ENCODE measurements at places on chromosomes 16 and 17.
A peak's percentile ranks its signal among the peaks of the same experiment; 100 is the strongest.

- H3K27me3 ChIP-seq = no peaks in the 10 kb centered on the region
- no peak for DNase-seq
- no peaks in the 10 kb centered on the region for H3K36me3 ChIP-seq
- no peak overlapping the region for H3K27ac ChIP-seq
- no peak overlapping the region for H3K4me3 ChIP-seq
- H3K4me1 ChIP-seq = peaks cover 28% of the 10 kb centered on the region
These were observed 117.3 kb upstream of the RCVRN start for GRCh38 chr17:10022416-10022815.

DNA sequence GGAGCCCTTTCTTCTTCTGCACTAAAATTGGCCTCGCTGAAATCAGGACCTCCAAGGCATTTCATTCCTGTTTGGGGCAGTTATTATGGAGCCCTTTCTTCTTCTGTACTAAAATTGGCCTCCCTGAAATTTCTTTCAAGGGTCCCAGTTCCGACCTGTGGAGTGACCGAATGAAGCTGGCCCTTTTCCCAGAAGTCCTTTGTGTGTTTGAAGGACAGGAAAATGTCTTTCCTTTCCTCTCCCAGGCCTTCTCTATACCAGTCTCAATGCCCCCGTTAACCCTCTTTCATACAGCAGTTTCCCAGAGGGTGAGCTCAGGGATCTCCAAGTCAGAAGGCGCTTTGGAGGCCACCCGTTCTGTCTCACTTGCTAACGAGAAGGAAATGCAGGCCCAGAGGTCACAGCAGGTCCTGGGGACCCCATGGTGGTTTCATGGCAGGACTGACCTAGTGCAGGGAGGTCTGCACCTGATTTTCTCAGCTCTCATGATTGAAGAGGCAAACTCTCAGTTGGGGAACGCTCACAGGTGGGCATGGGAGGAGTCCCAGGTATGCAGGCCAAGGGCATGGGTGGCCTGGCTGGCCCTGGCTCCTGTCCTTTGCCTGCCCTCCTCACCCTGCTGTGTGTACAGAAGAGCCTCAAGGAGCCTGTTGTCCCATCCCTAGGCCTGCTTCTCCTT is 37.1 kb upstream of the DOC2B start:
- peaks cover 4% of the 10 kb centered on the region for H3K4me1 ChIP-seq
- H3K27ac ChIP-seq = no peak overlapping the region
- H3K4me3 ChIP-seq = no peak overlapping the region
- no peak for DNase-seq

- H3K36me3 ChIP-seq = no peaks in the 10 kb centered on the region
- H3K27ac ChIP-seq = no peak overlapping the region
- H3K4me1 ChIP-seq = no peaks in the 10 kb centered on the region
- DNase-seq = no peak
These were observed 44.1 kb downstream of the NXN start for GRCh38 chr17:935485-935884.

- no peak overlapping the region for H3K27ac ChIP-seq
- no peak overlapping the region for H3K4me3 ChIP-seq
- H3K36me3 ChIP-seq = no peaks in the 10 kb centered on the region
- no peak for DNase-seq
- H3K4me1 ChIP-seq = peaks cover 14% of the 10 kb centered on the region
These were observed 21.5 kb downstream of the COPZ2 start for GRCh38 chr17:48016112-48016511.

DNA sequence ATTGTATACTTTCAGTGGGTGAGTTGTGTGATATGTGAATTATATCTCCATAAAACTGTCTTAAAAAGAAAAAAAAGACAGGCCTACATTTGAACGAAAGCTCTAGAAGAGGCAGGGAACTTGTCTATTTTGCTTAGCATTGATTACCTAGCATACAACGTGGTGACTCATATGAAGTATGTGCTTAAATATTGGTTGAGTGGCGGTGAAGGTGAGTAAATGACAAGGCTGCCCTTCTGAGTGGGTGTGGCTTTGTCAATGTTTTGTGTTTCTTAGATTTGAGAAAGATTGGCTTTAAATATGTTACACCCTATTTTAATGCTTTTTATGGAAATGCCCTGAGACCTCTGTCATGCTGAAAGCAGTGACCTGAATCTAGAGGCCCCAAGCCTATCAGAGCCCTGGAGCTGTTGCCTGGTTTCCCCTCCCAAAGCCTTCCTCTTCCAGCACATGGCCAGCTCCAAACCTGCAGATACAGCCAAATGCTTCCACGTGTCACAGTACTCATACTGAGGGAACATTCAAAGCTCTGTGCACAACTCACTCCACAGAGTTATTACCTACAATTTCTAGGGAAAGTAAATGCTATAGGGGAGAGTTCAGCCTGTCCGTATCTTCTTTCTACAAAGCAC is 260.0 kb downstream of the PHKB start:
- no peaks in the 10 kb centered on the region for H3K4me1 ChIP-seq
- H3K36me3 ChIP-seq = no peaks in the 10 kb centered on the region
- no peaks in the 10 kb centered on the region for H3K27me3 ChIP-seq
- H3K4me3 ChIP-seq = no peak overlapping the region
- no peak overlapping the region for H3K27ac ChIP-seq

DNA sequence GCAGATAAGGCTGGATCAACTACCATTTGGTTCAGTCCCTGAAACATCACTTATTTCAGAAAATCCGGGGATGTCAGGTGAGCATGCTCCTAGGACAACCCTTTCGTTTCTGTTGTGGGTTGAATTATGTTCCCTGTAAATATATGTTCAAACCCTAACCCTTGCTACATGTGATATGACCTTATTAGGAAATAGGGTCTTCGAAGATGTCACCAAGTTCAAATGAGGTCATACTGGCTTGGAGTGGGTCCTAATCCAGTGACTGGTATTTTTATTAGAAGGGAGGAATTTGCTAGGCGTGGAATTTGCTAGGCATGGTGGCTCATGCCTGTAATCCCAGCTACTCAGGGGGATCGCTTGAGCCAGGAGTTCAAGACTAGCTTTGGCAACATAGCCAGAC is 21.3 kb downstream of the SNX20 start:
- peaks cover under 1% of the 10 kb centered on the region for H3K4me1 ChIP-seq
- no peak overlapping the region for H3K27ac ChIP-seq
- no peak for DNase-seq
- no peak overlapping the region for H3K4me3 ChIP-seq
- H3K36me3 ChIP-seq = no peaks in the 10 kb centered on the region

DNA sequence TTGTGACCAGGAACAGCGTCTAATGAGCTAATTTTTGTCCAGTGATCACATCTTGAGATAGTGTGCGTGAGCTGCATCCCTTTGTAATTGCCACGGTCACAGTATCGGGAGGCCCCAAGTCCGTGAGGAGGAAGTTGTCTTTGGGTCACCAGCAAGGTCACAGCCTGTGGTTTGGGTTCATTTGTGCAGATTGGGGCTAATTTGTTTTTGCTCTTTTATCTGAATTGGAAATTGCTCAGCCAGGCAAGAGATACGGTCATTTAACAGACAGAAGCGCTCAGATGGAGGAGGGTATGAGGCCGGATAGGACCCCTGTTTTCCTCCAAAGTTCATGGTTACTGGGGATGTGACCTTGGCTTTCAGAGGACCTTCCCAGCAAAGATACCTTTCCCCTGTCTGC is 174.1 kb downstream of the SNX29 start:
- H3K4me3 ChIP-seq = no peak overlapping the region
- peak overlapping the region; percentile 16 for H3K27ac ChIP-seq
- H3K36me3 ChIP-seq = peaks cover 5% of the 10 kb centered on the region
- peaks cover 36% of the 10 kb centered on the region for H3K4me1 ChIP-seq
- H3K27me3 ChIP-seq = no peaks in the 10 kb centered on the region

DNA sequence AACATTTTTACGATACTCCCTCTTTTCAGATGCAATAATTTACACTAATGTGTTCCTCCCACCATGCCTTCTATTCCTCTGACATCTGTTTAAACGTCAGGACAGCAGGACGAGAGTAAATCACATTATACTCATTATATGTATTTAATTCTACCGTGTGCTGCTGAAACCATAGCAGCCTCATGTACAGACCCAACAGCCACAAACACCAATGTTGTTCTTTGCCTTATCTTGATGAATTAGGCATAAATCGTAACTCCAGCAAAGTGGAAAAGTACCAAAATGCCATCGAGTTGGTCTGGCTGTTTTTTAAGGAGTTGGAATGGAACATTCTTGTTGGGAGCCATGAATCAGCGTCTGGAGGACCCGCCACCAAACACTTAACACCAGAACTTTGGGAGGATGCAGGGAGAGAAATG is 82.9 kb upstream of the FOXF1 start:
- H3K27ac ChIP-seq = no peak overlapping the region
- H3K4me3 ChIP-seq = no peak overlapping the region
- no peaks in the 10 kb centered on the region for H3K4me1 ChIP-seq
- no peaks in the 10 kb centered on the region for H3K36me3 ChIP-seq

- no peak overlapping the region for H3K27ac ChIP-seq
- H3K36me3 ChIP-seq = peaks cover 61% of the 10 kb centered on the region
- no peak overlapping the region for H3K4me3 ChIP-seq
These were observed 3.9 kb downstream of the ACAP1 start for GRCh38 chr17:7340179-7340578.

GRCh38 chr17:73526952-73527351 is 117.3 kb downstream of the SDK2 start:
- no peak overlapping the region for H3K27ac ChIP-seq
- no peak for DNase-seq
- H3K36me3 ChIP-seq = no peaks in the 10 kb centered on the region
- H3K4me1 ChIP-seq = no peaks in the 10 kb centered on the region

DNA sequence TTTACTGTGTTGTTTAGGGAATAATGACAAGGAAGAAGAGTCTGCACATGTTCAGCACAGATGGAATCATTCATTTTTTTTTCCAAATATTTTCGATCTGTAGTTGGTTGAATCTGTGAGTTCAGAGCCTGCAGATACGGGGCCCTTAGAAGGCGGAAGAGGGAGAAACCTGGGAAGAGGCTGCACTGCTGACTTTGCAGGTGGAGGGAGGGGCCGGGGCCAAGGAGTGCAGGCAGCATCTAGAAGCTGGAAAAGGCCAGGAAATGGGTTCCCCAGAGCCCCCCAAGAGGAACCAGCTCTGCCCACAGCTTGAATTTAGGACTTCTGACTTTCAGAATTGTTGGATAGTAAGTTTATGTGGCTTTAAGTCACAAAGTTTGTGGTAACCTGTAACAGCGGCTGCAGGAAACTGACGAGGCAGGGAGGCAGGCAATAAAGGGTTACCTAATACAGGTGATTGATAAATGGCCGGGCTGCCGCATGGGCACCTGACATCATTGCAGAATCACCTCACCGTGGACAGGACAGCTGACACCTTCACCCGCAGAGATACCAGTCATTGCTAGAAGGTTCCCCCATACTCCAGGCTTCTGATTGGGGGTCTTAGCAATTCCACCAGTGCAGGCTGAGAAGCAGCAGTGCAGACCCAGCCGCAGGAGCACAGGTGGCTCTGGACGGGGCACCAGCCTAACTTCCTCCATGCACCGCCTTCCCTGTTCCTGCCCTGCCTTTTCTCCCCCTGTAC is 181.3 kb downstream of the IRF8 start:
- H3K4me3 ChIP-seq = no peak overlapping the region
- H3K27ac ChIP-seq = no peak overlapping the region
- no peaks in the 10 kb centered on the region for H3K27me3 ChIP-seq
- no peaks in the 10 kb centered on the region for H3K4me1 ChIP-seq

- no peaks in the 10 kb centered on the region for H3K36me3 ChIP-seq
- DNase-seq = no peak
- H3K4me1 ChIP-seq = peaks cover 6% of the 10 kb centered on the region
These were observed 8.8 kb upstream of the ZFP1 start for GRCh38 chr16:75139498-75139897.

- no peaks in the 10 kb centered on the region for H3K27me3 ChIP-seq
- H3K36me3 ChIP-seq = peaks cover 9% of the 10 kb centered on the region
- H3K4me3 ChIP-seq = peak overlapping the region; percentile 96
These were observed 845 bp upstream of the ALDOA start for GRCh38 chr16:30064729-30065101.

GRCh38 chr17:42334677-42335076 is 46.4 kb downstream of the STAT5A start:
- H3K4me3 ChIP-seq = no peak overlapping the region
- peaks cover 3% of the 10 kb centered on the region for H3K4me1 ChIP-seq
- no peak for DNase-seq
- H3K27me3 ChIP-seq = no peaks in the 10 kb centered on the region

DNA sequence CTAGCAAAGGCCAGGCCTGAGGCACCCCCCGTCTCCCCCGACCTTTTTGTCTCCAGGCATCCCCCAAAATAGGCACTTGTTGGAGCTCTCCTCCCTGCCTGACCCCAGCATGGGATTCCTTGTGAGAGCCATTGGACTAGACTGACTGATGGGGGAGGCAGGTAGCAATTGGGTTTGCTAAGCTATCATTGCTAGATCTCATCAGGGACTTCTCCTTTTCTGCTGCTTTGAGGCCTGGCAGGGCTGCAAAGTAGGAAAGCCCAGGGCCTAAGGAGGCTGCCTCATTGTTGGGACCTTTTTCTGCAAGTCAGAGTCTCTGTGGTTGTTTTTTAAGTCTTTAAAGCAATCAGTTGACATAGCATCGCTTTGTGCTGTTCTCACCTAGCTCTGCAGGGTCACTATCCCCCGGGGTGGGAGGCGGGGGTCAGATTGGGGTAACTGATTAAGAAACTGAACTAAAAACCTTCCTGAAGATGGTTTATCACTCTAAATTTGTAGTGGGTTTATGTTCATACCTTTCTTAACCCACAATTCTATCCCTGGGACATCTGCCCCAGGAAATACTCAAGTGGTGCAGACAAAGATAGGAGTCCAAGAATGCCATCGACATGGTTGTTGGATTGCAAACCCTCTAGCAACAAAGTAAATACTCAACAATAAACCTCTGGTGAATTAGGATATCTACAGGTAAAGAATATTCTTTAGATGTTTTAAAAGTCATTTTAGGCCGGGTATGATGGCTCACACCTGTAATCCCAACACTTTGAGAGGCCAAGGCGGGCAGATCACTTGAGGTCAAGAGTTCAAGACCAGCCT is 28.0 kb downstream of the LLGL2 start:
- no peak for DNase-seq
- H3K4me3 ChIP-seq = no peak overlapping the region
- H3K36me3 ChIP-seq = no peaks in the 10 kb centered on the region
- H3K27me3 ChIP-seq = no peaks in the 10 kb centered on the region

- no peak overlapping the region for H3K4me3 ChIP-seq
- DNase-seq = no peak
- no peaks in the 10 kb centered on the region for H3K36me3 ChIP-seq
- H3K4me1 ChIP-seq = no peaks in the 10 kb centered on the region
- H3K27me3 ChIP-seq = no peaks in the 10 kb centered on the region
These were observed 23.4 kb downstream of the AXIN2 start for GRCh38 chr17:65537845-65538674.

GRCh38 chr16:78816499-78817195 is 717.2 kb downstream of the WWOX start:
- no peak overlapping the region for H3K4me3 ChIP-seq
- no peaks in the 10 kb centered on the region for H3K36me3 ChIP-seq
- H3K27me3 ChIP-seq = no peaks in the 10 kb centered on the region
- H3K4me1 ChIP-seq = no peaks in the 10 kb centered on the region
